Small intestine (tissue), 16 donors: ENCODE measurements at places on chromosomes 4 and X.

DNA sequence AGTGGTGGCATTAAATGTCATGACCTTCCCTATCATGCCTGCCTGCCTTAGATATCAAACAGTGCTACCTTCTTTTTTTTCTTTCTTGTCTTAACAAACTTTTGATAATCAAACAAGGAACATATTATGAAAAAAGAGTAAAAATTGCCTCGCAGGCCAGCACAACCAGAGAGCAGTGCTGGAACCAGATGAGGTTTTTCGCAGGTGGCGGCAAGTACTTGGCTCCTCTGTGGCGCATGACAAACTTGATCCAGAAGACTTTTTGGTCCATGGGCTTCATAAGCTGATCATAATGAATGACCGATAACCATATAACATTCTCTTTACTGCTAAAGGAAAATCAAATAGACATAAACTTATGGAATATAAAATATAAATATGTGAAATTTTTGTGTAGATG is 61.8 kb downstream of the UGT2B10 start:
- DNase-seq = no peak

GRCh38 chr4:79199743-79200142 is 126.1 kb downstream of the NAA11 start:
- DNase-seq = no peak

DNA sequence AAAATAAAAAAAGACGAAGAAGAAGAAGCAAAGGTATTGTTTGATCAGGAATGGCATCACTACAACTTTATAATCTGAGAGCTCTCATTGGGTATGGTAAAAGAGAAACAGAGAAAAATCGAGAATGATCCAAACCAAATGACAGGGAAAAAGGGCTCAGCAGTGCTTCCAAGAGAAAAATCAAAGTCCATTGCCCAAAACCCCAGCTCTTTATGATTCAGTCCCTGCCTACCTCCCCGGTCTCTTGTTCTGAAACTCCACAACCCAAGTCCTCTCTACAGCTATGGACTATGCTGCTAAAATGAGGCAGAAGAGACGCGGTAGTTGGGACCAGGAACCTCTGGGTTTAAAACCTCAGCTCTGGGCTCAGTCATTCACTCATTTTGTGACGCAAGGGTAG is 341.1 kb upstream of the PPARGC1A start:
- no peak for DNase-seq

DNA sequence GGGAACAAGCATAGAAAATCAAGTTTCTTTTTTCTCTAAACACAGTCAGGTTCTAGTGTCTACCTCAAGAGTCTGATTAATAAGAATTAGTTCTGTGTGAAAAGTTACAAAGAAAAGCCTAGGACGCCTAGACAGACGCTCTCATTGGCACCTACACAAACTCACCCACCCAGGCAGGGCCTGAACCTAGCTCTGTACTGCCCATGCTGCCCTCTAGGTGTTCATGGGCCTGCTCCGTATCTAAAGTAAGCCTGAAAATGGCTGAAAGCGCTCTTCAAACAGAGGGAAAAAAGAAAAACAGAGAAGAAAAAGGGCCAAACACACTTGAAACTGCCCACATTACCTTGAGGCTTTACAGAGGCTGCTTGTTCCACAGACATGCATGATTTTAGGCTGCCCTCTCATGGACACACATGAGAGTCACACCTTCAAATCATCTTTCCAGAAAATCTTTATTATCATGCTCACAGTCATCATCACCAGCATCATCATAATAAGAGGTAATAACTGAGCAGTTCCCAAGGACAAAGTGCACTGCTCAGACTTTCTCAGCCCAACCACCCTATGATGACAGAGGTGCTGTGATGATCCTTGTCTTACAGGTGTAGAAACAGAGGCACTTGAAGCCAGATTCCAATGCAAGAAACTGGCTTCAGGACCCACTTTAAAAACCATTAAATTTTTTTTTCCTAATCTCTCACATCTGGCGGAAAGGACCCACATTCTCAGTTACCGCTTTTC is 49.6 kb downstream of the MAP7D2 start:
- DNase-seq = peak; percentile 59

- DNase-seq = no peak
Observed at GRCh38 chrX:106564986-106565385, 46.8 kb upstream of the RADX start.

DNA sequence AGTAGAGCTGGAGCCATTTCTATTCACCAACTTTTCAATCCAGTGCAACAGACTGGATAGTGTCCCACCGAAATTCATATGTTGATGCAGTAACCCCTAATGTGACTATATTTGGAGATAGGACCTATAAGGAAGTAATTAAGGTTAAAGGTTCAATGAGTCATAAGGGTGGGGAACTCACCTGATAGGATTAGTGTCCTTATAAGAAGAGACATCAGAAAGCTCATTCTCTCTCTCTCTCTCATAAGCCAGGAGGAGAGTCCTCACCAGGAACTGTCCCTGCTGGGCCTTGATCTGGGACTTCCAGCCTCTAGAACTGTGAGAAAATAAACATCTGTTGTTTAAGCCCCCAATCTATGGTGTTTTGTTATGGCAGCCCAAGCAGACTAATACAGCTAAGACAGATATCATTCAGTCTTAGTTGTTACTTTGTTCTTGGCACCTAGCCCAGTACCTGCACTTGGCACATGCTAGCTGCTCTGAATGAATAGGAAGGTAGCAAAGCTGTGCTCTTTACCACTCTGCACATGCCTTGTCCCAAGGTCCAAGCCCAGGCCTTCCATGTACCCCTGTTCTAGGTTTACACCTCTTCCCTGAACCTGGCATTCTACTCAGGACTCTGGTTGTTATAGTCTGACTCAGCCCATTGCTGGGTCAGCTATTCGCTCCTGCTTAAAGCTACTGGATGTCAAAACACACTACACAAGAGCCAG is 19.2 kb upstream of the BRS3 start:
- no peak for DNase-seq

- no peak for DNase-seq
Observed at GRCh38 chr4:181536196-181536746, 706.9 kb upstream of the TENM3 start.

DNA sequence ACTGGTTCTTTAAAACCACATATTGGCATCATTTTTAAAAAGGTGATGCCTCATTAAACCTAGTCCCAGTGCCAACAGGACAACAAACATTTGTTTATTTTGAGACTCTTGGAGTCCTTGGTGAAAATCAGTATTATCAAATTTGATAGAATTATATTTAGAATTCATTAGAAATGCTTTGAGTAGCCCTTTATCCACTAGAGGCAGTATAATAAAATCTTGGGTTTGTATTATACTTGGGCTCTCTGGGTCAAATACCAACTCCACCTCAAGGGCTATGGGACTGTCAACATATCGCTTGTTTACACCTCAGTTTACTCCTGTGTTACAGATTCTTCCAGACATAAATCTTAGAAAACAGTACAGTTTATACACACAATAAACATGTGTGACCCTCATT is 335.7 kb upstream of the FSTL5 start:
- DNase-seq = no peak

DNA sequence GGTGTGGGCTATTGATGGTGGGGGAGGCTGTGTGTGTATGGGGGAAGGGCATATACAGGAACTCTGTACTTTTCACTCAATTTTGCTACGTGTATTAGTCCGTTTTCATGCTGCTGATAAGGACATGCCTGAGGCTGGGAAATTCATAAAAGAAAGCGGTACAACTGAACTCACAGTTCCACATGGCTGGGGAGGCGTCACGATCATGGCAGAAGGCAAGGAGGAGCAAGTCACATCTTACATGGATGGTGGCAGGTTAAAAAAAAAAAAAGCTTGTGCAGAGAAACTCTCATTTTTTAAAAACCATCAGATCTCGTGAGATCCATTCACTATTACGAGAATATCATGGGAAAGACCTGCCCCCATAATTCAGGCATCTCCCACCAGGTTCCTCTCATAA is 152.3 kb downstream of the NEK1 start:
- no peak for DNase-seq

- DNase-seq = no peak
Observed at GRCh38 chr4:140719686-140720085, 36.5 kb downstream of the TBC1D9 start.

DNA sequence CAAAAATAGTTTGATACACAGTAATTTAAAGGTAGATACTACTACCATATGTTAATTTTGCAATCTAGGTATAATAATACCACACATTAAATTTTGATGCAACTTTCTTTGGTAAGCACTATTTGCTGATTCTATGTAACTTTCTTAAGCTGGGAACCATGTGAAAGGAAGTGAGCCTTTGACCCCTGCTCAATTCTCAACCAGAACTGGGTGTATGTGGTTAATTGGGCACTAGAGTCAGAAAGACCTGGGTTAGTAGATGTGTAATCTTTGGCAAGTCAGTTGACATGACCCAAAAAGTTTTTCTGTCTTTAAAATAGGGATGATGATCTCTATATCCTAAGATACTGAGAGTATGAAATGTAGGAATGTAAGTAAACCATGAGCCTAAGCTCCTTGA is 22.4 kb downstream of the TLR2 start:
- DNase-seq = no peak

- no peak for DNase-seq
Observed at GRCh38 chr4:84324303-84325245, 174.5 kb downstream of the NKX6-1 start.

- no peak for DNase-seq
Observed at GRCh38 chr4:166896254-166896653, 338.0 kb downstream of the SPOCK3 start.

DNA sequence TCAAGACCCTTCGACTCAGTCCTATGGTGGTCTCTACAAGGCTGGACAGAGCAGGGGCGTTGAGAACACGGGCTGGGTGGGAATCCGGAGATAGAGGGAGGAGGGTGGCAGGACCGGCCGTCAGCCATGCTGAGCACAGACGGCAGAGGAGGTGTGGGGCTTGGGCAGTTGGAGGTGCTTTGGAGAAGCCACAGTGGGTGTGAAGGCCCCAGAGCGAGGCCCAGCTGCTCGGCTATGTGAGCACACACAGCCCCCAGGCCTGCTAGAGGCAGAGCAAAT is 4.2 kb downstream of the PDE6B start:
- DNase-seq = no peak

DNA sequence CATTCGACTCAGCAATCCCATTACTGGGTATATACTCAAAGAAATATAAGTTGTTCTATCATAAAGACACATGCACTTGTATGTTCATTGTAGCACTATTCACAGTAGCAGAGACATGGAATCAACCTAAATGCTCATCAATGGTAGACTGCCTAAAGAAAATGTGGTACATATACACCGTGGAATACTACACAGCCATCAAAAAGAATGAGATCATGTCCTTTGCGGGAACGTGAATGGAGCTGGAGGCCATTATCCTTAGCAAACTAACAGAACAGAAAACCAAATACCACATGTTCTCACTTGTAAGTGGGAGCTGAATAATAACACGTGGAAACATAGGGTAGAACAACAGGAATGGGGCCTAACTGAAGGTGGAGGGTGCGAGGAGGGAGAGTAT is 44.9 kb downstream of the TMEM131L start:
- no peak for DNase-seq

DNA sequence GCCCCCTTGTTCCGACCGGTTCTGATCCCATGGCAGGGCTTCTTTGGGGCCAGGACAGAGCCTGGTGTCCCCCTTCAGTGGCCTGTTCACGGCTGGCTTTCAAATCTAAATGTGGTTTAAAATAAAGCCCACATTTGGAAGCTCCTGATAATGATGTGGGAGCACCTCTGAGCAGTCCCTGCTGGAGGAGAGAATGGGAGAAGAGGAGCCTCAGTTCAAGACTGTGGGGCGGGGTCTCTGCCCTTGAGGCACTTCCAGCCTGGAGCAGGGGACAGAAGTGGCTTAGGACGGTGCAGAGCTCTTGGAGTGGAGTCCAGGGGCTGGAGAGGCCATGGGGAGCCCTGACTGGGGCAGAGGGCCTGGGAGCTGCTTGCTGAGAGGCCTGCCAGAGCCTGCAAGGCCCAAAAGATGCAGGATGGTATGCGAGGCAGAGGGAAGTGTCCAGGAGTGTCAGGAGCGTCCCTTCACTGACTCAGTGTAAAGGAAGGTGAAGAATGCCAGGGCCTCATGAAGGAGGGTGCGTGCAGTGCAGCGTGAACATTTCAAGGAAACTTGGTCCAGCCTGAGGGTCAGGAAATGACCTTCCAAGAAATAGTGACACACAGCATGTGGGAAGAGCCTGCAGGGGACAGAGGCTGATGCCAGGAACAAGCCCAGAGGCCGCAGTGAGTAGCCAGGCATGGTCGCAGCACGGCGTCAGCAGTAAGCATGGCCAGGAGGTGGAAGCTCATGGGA is 21.1 kb upstream of the TADA2B start:
- DNase-seq = no peak

GRCh38 chr4:41992967-41993857 is 2.9 kb downstream of the SLC30A9 start:
- DNase-seq = no peak

- no peak for DNase-seq
Observed at GRCh38 chrX:106955004-106955772, 35.0 kb downstream of the CLDN2 start.

GRCh38 chr4:21512353-21512752 is 436.2 kb downstream of the KCNIP4 start:
- DNase-seq = no peak

DNA sequence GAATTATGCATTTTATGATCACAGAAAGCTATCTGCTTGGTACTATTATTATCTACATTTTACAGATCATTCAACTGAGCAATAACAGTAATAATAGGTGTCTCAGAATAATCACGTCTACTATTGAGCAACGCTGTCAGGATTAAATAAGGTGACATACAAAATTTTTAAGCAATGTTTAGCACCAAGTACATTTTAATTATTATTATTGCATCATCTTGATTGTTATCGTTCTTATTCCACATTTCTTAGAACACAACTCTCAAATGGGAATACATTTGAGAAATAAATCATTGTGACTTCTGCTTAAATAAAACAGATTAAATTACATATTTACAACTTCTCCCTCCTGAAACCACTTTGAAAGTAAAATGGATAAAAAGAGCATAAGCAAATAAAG is 1083.5 kb upstream of the ADGRL3 start:
- no peak for DNase-seq

DNA sequence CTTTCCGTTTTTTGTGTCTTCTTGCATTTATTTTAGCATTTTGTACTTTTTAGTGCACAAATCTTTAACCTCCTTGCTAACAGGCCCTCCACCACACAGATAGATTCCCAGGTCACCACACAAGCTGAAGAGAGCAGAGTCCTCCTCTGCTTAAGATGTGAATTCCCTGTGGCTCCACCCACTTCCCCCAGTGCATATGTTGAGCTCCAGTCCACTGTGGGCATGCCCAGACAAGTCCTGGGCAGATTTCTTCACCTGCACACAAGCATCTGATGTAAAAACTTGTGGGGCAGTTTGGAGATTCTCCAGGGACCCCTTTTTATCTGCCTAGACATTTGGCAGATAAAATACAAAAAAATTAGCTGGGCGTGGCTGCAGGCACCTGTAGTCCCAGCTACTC is 19.8 kb upstream of the PASD1 start:
- no peak for DNase-seq

- DNase-seq = no peak
Observed at GRCh38 chr4:87575408-87575807, 32.9 kb upstream of the DSPP start.
